ENCODE measurements at places on chromosomes 4 and X.

GRCh38 chr4:23769406-23769805 lies 120.4 kb downstream of the PPARGC1A start:
- DNase-seq, result no peak

GRCh38 chr4:185966997-185967775 lies 101.8 kb upstream of the TLR3 start:
- DNase-seq, result no peak

- DNase-seq, result peak; percentile 69
Measured at GRCh38 chr4:16532240-16532970, 306.1 kb upstream of the TAPT1 start.

- DNase-seq, result no peak
Measured at GRCh38 chr4:24245491-24245820, 338.9 kb downstream of the DHX15 start.

GRCh38 chr4:141013899-141014298 lies 119.4 kb downstream of the RNF150 start:
- no peak for DNase-seq

- no peak for DNase-seq
Measured at GRCh38 chr4:10730590-10730989, 46.0 kb upstream of the CLNK start.

DNA sequence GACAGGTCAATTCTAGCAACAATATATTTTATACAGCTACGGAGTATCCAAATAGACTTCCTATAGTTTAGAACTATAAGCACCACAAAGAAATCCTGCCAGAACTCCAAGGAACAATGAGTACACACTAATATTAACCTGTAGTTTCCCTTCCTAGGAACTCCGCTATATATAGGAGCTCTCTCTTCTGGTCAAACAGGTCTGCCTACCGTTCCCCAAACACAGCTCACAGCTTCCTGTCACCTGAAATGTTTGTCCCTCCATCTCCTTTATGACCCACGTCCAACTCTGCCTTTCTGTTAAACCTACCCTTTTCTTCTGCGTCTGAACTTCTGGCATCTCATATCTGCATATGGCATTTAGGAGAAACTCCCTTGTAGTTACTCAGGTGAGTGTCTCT lies 10.5 kb upstream of the GJB1 start:
- DNase-seq, result no peak

GRCh38 chrX:108072746-108073145 lies 18.6 kb downstream of the PSMD10 start:
- DNase-seq, result no peak

GRCh38 chrX:9285342-9285771 lies 179.5 kb upstream of the TBL1X start:
- no peak for DNase-seq

- no peak for DNase-seq
Measured at GRCh38 chr4:102758241-102759160, 2.3 kb downstream of the MANBA start.

GRCh38 chrX:20315140-20315539 lies 48.4 kb upstream of the RPS6KA3 start:
- peak; percentile 8 for DNase-seq

DNA sequence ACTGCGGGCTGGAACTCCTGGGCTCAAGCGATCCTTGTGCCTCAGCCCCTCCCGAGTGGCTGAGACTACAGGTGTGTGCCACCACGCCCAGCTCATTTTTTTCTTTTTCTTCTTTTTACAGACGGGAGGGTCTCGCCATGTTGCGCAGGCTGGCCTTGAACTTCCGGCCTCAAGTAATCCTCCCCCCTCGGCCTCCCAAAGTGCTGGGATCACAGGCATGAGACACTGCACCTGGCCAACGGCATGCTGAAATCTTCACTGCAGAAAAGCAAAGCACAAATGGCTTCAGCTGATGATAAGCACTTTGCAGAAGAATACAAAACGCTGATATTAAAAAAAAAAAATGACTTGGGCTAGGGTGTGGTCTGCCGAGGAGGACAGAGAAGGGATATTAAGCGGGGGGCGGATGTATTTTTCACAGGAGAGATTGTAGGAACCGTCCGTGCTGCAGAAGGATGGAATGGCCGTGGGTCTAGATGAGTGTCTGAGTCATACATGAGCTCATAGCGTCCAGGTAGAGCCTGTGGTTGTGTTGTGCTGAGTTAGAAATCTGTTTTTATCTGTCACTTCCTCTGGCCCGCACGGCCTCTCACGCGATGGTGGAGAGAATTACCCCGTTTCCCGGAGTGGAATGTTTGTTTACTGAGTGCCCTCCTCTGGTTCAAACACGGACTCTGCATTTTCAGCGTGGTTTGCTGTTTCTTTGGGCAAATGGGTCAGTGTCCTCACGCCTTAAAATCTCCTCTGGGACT lies 8.5 kb upstream of the AKAP17A start:
- DNase-seq, result peak; percentile 76

- DNase-seq, result peak; percentile 45
Measured at GRCh38 chr4:54368281-54369265, 139.5 kb downstream of the PDGFRA start.

GRCh38 chr4:1105662-1106061 lies 7.7 kb downstream of the RNF212 start:
- DNase-seq, result no peak

DNA sequence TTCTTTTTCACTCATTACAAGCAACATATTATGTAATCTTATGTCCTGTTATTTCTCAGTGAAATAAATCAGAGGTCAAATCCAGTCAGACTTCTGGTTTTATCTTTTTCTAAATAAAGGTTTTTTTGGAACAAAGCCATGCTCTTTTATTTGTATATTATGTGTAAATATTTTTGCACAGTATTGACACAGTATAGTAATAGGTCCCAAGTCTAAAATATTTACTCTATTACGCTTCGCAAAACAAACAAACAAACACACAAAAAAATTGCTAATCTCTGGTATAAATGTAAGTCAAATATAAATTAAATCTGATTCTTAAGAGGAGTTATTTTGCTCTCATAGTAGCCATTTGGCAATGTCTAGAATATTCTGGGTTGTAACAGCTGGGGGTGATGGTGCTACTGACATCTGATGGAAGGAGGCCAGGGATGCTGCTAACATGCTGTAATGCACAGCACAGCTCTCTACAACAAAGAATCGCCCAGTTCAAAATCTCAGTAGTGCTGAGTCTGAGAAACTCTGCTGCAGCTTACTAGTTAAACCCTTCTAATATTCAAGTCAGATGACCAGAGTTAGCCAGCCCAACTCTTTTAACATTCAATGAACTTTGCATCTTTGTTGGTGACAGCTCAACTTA lies 602.1 kb downstream of the RAB28 start:
- DNase-seq, result no peak

DNA sequence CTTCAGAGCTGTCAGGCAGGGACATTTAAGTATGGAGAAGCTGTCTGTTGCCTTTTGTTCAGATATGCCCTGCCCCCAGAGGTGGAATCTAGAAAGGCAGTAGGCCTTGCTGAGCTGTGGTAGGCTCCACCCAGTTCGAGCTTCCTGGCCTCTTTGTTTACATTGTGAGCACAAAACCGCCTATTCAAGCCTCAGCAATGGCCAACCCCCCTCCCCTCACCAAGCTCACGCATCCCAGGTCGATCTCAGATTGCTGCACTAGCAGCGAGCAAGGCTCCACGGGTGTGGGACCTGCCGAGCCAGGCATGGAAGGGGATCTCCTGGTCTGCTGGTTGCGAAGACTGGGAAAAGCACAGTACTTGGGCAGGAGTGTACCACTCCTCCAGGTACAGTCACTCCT lies 59.3 kb downstream of the ZNF674 start:
- no peak for DNase-seq

DNA sequence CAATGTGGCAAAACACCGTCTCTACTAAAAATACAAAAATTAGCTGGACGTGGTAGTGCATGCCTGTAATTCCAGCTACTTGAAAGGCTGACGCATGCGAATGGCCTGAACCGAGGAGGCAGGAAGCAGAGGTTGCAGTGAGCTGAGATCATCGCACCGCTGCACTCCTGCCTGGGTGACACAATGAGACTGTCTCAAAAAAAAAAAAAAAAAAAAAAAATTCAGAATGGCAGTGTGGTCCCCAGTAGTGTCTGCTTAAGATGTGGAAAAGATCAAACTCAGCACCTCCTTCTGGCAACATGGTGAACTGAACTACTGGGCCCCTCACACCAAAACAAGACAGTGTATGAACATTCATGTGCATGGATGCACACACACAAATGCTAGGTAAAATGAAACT lies 32.2 kb downstream of the SMS start:
- peak; percentile 36 for DNase-seq

DNA sequence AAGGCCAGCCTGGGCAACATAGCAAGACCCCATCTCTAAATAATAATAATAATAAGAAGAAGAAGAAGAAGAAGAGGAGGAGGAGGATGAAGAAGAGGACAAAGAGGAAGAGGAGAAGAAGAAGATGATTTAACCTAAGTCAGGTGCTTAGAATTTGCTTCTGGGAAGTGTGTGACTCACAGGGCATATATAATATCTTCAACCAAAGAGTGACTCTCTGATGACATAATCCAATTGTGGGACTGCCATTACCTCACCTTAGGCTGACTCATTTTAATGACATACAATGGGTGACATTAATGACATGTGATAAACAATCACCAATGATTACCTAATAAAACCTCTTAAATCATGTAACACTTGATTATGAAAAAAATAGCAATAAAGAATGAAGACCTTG lies 32.7 kb upstream of the MBTPS2 start:
- no peak for DNase-seq

GRCh38 chr4:113183032-113183605 lies 133.7 kb downstream of the ANK2 start:
- no peak for DNase-seq

GRCh38 chr4:141636082-141636770 lies at the start of gene IL15:
Gene IL15, plus strand, starts transcription at chr4:141636583. Its CDS starts 82,882 bp downstream, at chr4:141719465.
- DNase-seq, result peak; percentile 60

DNA sequence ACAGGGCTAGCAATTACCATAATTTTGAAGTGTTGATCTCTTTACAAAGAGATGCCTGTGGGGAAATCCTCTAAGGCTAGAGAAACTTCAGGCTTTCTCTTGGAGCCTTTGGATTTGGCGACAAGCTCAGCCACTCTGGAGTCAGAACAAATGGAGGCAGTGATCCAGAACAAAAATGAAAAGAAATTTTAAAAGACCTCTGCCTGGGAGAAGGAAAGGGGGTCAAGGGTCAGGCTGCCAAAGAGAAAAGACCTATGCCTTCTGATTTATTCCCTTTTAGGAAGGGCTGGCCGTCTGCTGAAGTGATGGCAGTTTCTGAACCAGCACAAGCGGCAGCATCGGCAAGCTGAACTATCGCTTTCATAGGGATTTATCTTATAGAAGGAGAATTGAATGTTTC lies 140.8 kb upstream of the SFRP2 start:
- DNase-seq, result no peak

- DNase-seq, result no peak
Measured at GRCh38 chrX:73268463-73268862, 53.8 kb upstream of the NAP1L2 start.

DNA sequence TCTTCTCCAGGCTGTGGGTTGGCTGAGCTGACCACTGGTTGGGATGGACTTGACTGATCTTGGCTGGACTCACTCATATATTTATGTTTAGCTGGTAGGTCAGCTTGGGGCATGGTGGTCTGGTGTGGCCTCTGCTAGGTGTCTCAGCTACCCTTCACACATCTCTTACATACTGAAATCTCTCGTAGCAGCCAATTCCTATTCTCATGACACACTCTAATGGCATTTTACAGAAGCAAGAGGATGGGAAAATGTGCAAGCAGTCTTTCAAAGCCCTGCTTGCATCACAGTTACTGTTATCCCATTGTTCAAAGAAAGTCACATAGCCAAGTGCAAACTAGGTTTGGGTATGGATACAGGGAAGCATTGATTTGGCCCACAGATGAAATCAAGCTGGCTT lies 55.5 kb upstream of the PCDH18 start:
- DNase-seq, result no peak

DNA sequence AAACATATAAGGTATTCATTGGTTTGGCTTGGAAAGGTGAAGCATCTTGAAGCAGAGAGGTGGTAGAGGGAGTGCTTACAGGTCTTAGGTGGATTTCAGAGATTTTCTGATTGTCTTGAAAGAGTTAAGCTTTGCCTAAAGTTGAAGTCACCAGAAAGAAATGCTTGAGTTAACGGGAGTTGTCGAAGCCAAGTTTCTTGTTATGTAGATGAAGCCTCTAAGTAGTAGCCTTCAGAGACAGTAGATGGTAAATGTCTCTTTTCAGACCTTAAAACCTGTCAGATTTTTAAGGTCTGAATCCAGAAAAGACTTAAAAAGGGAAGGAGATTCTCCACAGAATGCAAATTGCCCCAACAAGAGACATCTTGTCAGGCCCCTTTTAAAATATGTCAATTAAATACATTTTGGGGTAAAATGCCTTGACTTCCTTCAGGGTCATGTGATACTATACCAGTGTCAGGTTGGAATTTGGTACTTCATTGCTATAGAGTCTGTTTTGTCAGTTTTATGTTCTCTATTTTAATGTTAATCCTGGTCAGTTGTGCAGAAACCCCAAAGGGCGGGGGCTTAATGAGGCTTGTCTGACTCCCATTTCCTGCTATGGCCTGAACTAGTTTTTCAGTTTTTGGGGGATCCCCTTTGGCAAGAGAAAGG lies 81.0 kb downstream of the PCDH18 start:
- DNase-seq, result no peak

DNA sequence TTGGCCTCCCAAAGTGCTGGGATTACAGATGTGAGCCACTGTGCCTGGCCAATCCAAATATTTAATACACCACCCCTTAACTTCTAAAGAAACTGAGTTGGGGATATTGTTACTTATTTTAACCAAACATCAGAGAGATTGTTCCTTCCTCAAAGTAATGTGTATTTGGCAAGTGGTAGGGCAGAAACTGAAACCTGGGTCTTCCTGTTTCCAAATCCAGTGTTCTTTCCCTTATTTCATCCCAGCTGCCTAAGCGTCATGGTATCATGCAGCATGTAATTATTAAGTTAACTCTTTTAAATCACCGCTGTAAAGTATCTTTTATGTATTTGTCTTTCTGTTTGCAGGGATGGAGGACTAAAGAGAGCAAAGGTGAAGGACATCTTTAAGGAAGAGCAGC lies 68.4 kb downstream of the GPAT3 start:
- no peak for DNase-seq

DNA sequence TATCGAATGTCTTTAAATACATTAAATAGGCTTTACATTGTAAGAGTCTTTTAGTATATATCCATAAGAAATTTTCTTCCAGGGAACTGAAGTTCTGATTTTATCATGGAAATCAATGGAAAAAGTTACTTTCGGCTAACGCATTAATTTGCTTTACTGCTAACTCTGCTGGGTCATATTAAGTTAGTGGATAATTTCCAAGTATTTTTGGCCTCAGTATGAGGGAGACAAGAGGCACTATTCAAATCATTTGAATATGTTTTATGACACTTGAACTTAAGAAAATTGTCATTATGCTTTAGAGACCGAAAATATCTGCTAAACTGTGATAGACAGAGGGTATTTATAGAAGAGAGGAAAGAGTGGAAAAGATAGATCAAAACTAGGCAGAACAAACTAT lies 237.5 kb downstream of the PCDH7 start:
- no peak for DNase-seq

GRCh38 chrX:151729056-151729725 lies 5.4 kb upstream of the CNGA2 start:
- DNase-seq, result no peak

- DNase-seq, result no peak
Measured at GRCh38 chr4:185809533-185810071, 2.4 kb downstream of the SORBS2 start.

All from hematopoietic multipotent progenitor cell treated with erythropoietin and hydrocortisone succinate and interleukin-3 and kit ligand, for 4 days (in vitro differentiated cells).